ENCODE measurements at places on chromosomes 12 and 14. TPM values are rescaled to one million over a fixed set of nuclear protein-coding genes. Genes with fewer than 3 reads are reported as not detected.

DNA sequence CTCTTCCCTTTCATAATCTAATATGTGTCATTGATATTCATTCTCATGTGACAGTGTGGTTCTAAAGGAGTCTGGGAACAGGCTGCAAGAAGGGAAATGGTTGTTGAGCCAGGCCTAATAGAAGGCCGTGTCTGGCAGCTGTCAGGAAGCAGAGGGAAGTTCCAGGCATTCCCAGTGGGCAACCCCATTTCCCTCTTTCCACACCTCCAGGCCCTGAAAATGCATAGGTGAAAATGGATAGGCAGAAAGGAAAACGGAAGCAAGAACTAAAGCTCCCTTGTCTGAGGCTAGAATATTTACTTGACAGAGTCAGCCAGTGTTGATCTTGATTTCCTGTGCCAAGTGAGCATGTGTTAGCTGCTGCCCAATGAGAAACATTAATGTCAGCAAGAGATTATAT, 97.7 kb downstream of the PPM1A start:
- H3K36me3 ChIP-seq = no peaks in the 10 kb centered on the region
- H3K27me3 ChIP-seq = no peaks in the 10 kb centered on the region
- no peaks in the 10 kb centered on the region for H3K4me1 ChIP-seq
- no peak for DNase-seq
- no peak overlapping the region for H3K27ac ChIP-seq

GRCh38 chr12:27970401-27971120, 2.0 kb downstream of the PTHLH start:
- H3K27me3 ChIP-seq = peaks cover 94% of the 10 kb centered on the region
- H3K36me3 ChIP-seq = no peaks in the 10 kb centered on the region
- no peak overlapping the region for H3K27ac ChIP-seq
- H3K4me3 ChIP-seq = no peak overlapping the region
- no peaks in the 10 kb centered on the region for H3K4me1 ChIP-seq
- DNase-seq = no peak

- no peaks in the 10 kb centered on the region for H3K36me3 ChIP-seq
- H3K4me3 ChIP-seq = peak overlapping the region; percentile 75
- H3K4me1 ChIP-seq = peaks cover 52% of the 10 kb centered on the region
Observed at GRCh38 chr12:26125400-26126339, 833 bp upstream of the BHLHE41 start.

The RACGAP1 gene
- 3.6 TPM for polyA plus RNA-seq

The LRP6 gene
- not detected for polyA plus RNA-seq

The JAG2 gene
- polyA plus RNA-seq = not detected

All from CD14-positive monocyte (primary cell).